ENCODE measurements at places on chromosomes 5 and 9.

DNA sequence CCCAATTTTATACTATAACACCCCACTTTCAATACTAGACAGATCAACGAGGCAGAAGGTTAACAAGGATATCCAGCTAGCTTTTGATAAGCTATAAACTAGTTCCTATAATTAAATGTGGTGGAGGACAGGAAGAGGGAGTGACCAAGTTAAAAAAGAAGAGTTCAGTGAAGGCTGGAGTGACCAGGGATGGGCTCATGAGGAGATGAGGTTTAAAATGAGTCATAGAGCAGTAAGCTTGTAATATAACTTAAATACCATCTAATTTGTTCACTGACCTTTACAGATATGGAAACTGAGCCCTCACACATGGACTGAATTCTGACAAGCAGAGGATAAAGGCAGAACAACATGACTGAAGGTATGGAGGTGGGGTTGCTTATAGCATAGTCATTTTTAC is 284.5 kb downstream of the SPATA31D1 start:
- DNase-seq: peak; percentile 21

DNA sequence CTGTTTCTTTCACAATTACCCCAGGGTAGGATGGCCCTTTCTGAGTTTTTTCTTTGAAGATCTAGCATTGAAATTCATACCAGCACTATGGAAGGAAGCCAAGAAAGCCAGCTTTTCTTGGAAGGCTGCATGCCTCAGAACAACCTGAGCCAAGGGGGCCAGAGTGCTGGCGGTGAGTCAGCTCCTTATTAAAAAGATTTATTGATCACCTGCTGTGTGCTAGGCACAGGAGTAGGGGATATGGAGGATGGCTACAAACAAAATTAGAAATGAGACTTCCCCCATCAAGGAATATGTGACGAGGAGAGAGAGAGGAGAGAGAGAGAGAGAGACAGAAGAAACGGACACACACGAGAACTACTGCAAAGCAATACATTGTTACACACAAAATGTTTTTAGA is 184.6 kb upstream of the PUM3 start:
- peak; percentile 55 for DNase-seq

DNA sequence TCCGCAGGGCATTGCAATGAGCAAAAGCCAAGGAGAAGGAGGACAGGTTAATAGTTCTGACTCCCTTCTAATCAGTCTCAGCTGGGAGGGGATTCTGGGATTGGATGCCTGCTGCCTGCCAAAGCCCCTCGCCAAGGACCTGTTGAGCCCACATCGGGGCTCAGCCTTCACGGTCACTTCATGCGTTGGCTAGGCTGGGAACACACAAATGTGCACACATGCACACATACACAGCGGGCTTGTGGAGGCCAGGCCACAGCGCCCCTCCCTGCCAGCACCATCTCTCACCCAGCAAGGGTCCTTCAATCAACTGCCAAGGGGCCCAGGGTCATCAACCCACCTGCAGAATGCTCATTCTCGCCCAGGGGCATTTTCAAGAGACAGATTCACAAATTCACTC is 113.9 kb downstream of the C5orf15 start:
- DNase-seq: no peak

- no peak for DNase-seq
Observed at GRCh38 chr5:51018423-51018822, 352.0 kb downstream of the PARP8 start.

DNA sequence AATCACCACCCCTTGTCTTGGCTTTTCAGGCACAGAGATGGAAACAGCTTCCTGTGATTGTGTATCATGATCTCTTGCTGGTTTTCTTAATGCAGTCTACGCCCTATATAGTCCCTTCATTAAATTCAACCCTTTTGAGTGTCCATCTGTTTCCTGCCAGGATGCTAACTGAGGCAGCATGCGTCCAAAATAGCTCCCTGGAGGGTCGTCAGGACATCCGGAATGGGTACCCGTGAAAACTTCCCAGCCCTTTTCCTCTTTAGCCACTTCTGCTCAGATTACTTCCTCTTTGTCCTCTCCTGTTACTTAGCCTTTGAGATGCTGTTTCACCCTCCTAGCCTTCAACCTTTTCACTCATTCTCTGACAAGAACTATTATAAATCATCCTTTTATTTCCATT is 79.8 kb upstream of the KLF9 start:
- no peak for DNase-seq

- DNase-seq: peak; percentile 94
Observed at GRCh38 chr5:72451741-72452505, 55.3 kb downstream of the ZNF366 start.

DNA sequence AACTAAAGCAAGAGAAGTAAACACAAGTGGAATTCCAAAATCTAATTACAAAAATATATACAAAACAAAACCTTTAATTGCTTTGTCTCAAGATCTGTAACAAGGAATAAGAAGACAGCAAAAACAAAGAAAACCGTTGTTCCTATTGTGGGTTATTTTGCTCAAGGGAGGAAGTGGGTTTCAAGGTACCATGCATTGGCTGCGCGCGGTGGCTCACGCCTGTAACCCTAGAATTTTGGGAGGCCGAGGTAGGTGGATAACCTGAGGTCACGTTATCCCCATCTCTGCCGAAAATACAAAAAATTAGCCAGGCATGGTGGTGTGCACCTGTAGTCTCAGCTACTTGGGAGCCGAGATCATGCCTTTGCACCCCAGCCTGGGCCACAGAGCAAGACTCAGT is 12.1 kb upstream of the IQGAP2 start:
- no peak for DNase-seq

DNA sequence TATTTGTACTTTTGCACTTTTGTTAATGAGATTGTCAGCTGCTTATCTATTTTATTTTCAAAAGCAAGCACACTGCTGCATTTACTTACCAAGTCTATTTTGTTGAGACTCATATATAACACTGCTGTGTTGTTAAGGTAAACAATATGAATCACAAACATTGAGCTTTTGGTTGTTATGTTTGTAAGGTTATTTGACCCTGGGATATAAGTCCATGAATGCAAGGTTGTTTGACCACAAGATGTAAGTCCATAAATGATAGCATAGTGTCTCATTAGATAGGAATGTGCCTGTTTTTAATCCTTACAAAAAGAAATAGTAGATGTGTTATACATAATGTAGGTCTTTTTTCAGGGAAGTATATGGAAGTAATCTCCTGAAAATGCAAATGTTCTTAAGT is 845.9 kb downstream of the CDH9 start:
- DNase-seq: peak; percentile 0

- peak; percentile 11 for DNase-seq
Observed at GRCh38 chr5:57368010-57368409, 114.6 kb downstream of the ACTBL2 start.

- no peak for DNase-seq
Observed at GRCh38 chr5:32051796-32052195, 122.3 kb downstream of the GOLPH3 start.

DNA sequence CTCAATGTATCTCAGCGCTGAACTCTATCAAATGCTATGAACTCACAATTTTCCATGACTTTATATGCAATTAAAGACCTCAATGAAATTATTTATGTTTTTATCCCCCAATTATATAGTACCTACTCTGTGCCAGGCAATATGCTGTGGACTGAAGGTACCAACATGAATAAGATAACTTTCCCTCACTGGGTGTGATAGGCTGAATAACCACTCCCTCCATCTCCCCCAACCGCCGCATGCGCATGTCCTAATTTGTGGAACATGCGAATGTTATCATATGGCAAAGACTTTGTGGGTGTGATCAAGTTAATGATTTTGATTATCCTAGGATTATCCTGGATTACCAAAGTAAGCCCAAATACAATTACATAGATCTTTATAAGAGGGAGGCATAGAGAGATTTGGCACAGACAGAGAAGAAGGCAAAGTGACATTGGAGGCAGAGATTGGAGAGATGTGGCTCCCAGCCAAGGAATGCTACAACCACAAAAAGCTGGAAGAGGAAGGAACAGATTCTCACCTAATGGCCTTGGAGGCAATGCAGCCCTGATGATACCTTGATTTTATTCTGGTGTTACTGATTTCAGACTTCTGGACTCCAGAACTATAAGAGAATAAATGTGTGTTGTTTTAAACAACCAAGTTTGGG is 149.1 kb upstream of the VCAN start:
- peak; percentile 11 for DNase-seq

GRCh38 chr5:53616939-53617549 is 56.6 kb downstream of the NDUFS4 start:
- peak; percentile 13 for DNase-seq

DNA sequence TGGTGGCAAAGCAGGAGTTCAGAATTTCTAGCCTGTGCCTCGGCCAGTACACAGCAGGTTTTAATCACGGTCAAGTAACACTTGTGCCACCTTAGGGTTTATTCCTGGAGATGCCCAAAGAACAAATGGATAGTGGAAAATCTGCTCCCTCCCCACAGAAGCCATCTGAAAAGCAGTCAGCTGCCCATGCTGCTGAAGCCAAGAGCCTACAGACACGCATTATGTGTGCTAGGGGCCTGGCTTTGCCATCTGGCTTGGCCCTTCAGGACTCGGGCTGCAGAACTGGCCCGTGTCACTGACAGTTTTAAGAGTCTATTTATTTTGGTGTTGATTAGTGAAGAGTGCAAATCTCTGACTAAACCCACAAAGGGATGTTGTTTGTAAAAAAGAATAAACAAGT is 11.1 kb downstream of the ARSB start:
- no peak for DNase-seq

- peak; percentile 67 for DNase-seq
Observed at GRCh38 chr9:79686381-79687130, 114.8 kb downstream of the TLE4 start.

DNA sequence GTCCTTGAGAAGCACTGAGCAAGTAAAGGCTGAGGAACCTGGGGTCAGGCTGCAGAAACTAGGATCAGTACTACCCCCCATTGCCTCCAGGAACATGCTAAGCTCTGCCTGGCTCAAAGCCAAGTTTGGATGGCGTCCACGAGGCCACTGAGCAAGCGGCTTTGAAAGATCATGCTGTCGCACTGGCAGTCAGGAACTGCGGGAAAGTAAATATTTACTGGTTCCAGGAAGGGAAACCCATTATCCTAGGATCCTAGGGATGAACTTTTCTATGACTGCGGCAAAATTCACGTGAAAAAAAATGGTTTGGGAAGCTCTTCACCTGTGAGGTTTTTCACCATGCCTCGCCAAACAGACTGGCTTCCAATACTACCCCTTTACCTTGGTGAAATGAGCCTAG is 75.3 kb upstream of the PJA2 start:
- peak; percentile 31 for DNase-seq

DNA sequence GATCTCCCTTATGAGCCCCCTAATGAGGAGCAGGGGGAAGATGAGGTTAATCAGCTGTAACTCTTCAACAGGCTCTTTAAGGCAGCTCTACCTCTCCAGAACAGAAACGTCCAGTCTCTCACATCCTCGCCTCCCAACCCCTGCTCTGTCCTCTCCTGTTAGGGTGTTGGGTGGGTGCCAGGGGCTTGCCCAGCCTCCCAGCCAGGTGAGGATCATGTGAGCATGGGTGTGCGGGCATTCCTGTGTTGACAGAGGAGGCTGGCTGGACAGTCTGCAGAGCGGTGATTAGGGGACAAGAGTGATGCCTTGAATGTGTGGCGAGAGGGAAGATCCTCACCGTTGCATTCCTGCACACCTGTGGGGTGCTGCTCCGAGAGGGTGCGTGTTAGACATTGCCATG is 51.7 kb downstream of the CCDC180 start:
- no peak for DNase-seq

DNA sequence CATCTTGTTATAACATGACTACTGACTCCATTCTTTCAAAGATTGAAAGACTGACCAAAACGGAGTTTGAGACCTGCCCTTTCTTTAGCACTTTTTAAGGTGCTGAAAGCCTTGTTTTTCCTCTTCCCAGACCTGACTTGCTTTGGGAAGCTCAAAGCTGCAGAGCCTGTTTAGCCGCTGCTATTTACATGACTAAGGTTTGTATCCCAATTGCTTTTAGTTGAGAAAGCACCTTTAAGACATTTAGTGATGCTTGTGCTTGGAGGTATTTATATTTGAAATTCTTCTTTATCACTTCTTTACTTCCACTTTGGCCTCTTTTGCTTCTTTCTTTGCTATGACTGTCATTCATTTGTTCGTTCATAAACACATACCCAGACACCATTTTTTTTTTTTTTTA is 182.6 kb upstream of the ELL2 start:
- DNase-seq: no peak

- DNase-seq: no peak
Observed at GRCh38 chr9:70873506-70873905, 247.9 kb downstream of the TRPM3 start.

GRCh38 chr9:136343121-136343883 is 16.0 kb downstream of the GPSM1 start:
- no peak for DNase-seq

- no peak for DNase-seq
Observed at GRCh38 chr5:34659168-34659567, 3.0 kb downstream of the RAI14 start.

DNA sequence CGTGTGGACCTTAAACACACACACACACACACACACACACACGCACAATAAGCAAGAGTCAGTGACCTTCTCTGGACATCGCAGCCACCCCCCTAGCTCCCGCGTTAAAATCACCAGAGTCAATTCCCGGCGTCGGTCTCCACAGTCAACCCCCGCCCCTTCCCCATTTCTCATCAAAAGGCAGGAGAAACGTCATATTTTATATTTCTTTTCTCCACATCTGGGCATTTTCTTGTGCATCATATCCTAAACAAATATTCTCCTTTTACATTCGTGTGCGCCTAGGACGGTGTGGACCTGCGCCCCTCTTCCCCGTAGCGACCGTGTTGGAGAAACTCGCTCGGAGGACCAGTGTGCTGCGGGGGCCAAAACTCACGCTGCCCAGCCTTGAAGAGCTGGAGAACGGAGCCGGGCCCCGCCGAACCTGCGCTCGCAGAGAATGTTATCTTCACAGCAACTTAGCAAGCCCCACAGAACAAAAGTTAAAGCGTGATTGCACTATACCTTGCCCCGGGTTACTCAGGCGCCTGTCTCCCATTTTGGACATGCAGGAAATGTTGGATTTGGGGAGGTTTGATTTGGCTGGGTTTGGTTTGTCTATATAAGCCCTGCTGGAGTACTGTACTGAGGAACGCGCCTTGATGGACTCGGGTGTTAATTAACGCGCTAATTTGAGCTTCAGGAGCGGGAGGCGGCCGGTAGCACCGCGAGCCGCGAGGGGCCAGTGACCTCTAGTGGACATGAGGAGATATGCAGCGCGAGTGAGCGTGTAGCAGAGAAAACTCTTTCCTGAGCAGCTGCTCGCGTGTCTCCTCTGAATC is 192.4 kb downstream of the MEF2C start:
- peak; percentile 76 for DNase-seq

DNA sequence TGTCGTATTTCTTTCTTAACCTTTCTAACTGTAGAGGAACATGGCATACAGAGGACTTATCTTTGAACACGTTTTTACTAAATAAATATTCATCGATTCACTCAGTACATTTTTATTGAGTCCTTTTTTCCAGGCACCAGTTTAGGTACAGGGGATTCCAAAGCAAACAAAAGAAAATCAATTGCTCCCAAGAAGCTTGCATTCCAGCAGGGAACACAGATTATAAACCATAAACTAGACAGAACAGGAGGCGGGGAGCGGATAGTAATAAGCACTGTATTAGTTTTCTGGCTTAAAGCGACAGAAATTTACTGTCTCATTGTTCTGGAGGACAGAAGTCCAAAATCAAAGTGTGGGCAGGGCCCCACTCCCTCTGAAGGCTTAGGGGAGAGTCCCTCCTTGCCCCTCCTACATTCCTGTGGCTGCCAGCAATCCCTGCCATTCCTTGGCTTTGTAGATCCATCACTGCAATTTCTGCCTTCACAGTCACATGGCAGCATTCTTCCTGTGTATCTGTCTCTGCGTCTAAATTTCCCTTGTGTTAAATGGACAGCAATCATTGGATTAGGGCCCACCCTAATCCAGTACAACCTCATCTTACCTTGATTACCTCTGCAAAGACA is 115.5 kb downstream of the COL23A1 start:
- DNase-seq: peak; percentile 19

Measured in choroid plexus epithelial cell (primary cell).